HEK293T (cell line): ENCODE measurements at places on chromosomes 11 and 22.

- no peak for DNase-seq
Measured at GRCh38 chr11:46271875-46272815, 5.3 kb upstream of the CREB3L1 start.

DNA sequence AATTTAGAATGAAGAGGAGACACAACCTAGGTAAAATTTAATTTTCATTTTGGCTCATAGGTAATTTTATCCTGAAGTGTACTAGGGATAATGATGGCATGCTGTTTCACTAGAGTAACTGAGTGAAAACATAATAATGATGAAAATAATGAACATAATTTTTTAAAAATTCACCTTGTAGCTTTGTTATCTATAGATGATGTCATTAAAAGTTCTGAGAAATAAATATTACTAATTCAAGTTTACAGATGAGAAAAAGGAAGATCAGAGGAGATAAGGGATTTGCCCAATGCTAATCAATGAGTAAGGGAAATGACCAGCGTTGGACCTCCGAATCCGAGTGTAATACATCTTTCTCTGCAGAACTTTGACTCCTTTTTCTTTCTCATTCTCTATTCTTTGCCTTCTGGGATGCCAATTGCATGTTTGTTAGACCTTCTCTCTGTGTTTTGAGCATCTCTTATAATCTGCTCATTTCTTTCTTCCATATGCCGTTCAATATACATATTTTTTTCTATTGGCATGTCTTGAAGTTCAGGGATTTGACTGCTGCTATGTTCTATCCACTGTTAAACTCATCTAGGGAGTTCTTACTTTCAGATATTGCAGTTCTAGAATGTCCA lies 186.5 kb downstream of the SNX19 start:
- no peak for DNase-seq

- DNase-seq = no peak
Measured at GRCh38 chr11:19433367-19433766, 192.6 kb upstream of the E2F8 start.

DNA sequence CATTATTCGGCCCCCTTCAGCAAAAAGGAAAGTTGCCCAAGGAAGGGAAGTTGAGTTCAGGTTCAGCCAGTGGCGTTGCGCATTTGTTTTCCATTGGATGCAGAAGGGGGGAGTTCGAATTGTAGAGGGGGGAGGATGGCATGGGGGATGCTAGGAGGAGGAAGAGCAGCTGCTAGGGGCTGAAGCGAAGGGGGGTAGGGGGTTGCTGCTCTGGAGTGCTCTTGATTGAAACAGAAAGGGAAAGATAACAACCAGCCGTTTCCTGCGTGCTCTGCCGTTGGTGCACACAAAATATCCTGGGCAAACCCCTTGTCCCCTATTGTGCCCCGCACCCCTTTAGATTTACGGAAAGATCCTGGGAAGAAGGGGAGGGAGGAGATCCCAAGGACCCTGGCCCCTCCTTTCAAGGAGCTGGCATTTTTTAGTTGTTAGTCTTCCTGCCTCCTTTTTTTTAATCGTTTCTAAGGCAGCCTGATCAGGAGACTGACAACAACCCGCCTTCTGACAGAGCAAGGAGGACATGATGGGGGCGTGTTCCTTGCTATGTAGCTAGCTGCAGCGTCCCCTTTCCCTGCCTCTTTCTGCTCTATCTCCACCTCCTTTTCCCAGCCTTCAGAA lies 2.1 kb downstream of the KMT2A start:
- peak; percentile 54 for DNase-seq

DNA sequence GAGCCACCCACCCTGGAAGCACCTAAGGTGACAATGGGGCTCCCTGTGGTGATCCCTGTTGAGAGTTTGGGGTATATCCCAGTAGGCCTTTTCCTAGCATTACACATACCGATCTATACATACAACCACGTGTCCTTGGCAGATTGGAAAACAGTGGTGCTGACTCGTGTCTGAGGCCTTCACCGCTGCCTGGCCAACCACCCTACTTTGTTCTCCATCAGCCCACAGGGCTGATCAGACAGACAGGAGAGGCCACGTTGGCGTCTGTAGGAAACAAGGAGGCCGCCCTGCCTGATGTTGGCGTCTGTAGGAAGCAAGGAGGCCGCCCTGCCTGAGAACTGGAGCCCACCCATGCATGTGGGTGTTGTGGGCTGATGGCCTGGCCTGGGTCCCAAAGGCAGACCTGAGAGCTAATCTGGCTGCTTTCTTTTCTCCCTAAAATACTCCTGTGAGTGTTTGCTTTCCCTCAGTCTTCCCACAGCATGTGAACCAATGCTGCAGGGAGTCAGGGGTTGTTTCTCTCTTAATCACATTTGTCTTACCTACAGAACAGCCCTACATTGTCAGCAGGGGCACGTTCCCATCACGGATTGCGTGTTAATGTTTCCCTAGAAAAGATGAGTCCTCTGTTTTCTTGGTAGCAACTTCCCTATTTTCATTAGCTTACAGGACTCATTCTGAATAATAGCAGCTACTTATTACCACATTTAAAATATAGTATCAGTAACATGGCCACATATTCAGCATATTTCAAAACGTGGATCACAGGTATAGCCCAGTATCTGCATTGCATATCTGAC lies 57.2 kb downstream of the SBF1 start:
- DNase-seq = no peak

GRCh38 chr11:58907780-58908179 lies 31.5 kb upstream of the GLYATL1 start:
- no peak for DNase-seq

GRCh38 chr11:82546661-82547557 lies 186.8 kb downstream of the FAM181B start:
- DNase-seq = no peak

GRCh38 chr11:133206313-133207005 lies 325.8 kb downstream of the OPCML start:
- DNase-seq = no peak

DNA sequence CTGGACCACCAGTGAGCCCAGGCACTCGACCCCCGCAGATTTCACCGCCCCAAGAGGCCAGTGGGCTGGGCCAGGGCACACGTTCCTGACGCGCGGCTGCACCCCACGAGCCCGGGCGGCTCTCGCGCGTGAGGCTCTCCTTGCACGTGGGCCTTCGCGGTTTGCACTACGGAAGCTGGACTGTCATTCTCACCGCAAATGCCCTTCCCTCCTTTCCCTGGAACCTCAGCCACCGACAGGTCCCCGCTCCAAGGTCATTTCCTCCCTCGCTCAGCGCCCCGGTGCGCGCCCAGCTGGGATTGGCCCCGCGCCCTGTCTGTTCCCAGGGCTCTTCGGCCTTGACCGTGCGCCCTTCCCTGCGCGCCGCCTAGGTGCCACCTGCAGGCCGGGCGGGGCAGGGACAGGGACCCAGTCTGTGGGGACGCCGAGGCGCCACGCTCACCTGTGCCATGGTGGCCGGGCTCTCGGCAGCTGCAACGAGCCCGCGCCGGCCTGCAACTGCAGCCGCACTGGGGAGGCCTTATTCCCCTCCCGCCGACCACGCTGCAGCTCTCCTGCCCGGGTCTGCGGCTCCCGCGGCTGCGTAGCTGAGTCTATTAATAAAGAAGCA lies 2.1 kb upstream of the CPT1A start:
- no peak for DNase-seq

GRCh38 chr11:118883368-118884071 lies at the start of gene CXCR5:
TSS of gene CXCR5 (plus strand) at chr11:118883892. CDS start at chr11:118883942, 50 bp downstream.
- no peak for DNase-seq

- no peak for DNase-seq
Measured at GRCh38 chr11:132941024-132941646, 591.2 kb downstream of the OPCML start.

GRCh38 chr11:65118097-65118837 lies 766 bp upstream of the ZNHIT2 start:
- DNase-seq = no peak

- no peak for DNase-seq
Measured at GRCh38 chr11:35116762-35117640, 22.0 kb upstream of the CD44 start.

DNA sequence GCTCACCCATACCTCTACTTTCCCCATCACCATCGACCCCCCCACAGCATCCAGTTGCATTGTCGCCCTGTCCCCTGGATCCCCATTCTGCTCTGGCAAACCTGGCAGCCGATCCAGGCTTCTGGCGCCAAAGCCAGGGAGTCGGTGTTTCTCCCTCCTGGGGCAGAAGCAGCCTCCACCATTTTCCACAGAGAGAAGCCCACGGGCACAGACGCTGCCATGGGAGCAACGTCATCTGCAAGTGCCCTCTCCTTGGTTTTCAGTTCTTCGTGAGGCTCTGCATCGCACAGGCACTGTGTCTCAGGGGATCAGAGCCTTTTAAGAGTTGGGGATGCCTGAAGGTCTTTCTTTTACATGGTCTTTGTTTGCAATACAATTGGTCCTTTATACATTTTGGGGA lies 2.3 kb downstream of the YPEL4 start:
- DNase-seq = no peak

DNA sequence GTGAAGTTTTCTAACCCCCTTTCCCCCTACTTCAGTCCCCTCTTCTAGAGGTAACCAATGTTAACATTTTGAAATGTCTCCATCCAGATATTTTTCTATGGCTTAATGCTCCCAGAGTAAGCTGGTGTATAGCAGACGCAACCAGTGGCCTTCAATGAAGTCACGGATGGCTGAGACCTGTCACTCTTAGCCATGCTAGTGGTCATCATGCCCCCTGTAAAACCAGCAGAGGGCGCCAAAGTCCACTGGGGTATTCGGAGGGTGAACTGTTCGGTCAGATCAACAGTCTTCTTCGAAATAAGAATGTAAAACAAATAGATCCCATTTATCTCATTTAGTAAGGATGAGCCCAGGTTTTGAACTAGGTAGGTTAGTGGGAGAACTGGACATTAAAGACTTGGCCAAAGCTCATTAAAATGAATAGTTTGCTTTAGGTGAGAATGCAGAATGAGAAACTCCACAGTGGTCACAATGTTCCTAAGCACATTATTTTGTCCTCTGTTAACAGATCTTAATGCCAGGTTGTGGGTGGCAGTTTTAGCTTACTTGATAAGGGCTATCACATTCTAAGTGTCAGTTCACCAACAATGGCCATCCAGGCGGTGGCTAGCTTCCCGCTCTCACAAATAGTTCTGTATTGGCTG lies 8.6 kb upstream of the MMP8 start:
- DNase-seq = peak; percentile 78

GRCh38 chr22:30015229-30015797 lies 65.0 kb upstream of the HORMAD2 start:
- no peak for DNase-seq

- peak; percentile 72 for DNase-seq
Measured at GRCh38 chr22:31230871-31231621, 18.9 kb downstream of the LIMK2 start.

- no peak for DNase-seq
Measured at GRCh38 chr11:126231725-126232459, 20.3 kb downstream of the FAM118B start.

DNA sequence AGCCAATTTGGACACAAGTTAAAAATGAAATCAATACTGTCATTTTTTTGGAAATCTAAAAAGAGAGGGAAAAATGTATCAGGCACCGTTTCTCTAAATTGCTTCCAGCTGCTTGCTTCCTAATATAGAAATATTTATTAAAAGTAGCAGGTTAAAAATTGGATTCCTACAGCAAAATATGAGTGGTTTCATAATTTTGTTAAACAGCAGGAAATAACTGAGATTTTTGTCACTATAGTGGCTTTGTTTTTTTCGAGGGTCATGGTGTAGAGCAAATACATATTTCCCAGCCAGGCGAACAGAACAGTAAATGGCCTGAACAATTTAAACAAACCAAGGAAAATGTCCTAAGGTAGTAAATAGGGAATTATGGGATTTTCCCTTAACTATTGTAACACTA lies 159.7 kb downstream of the DDX10 start:
- DNase-seq = no peak
